ENCODE measurements at places on chromosomes 16 and 17.
A peak's percentile ranks its signal among the peaks of the same experiment; 100 is the strongest.

GRCh38 chr17:27481327-27481726 lies 25.1 kb downstream of the KSR1 start:
- no peak for DNase-seq

- peak; percentile 82 for DNase-seq
These were observed 48.5 kb downstream of the ZNF18 start for GRCh38 chr17:11948789-11949188.

DNA sequence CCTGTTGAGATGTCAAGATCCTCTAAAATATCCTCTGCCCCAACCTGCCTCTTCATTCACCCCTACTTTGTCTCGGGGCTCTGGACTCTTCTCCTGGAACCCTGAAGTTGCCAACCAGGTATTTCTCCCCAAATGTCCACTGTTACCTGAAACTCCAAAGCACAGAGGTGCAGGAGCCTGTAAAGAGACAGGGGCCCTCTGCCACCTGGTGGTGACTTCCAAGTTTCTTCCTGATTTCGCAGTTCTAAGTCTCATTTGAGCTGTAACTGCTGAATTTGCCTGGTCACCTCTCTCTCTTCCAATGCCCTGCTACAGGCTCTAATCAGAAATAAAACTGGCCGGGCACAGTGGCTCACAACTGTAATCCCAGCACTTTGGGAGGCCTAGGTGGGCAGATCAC lies 77.1 kb upstream of the RCVRN start:
- DNase-seq = no peak

DNA sequence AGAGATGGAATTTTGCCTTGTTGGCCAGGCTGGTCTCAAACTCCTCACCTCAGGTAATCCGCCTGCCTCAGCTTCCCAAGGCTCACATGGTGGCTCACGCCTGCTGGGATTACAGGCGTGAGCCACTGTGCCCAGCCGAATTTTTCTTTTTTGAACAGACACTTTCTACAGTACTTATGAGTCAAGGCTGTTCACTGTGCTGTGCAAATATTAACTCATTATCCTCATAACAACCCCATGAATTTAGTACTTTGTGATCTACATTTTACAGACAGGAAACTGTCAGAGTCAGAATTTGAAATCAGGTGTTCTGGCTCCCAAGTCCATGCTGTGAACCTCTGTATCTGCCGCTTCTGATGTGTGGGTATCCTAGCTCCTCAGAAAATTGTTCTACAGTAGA lies 25.7 kb upstream of the RASL10B start:
- no peak for DNase-seq

- DNase-seq = no peak
These were observed 68.6 kb upstream of the CBX4 start for GRCh38 chr17:79907850-79908249.

GRCh38 chr17:4735876-4736651 lies 3.6 kb upstream of the ZMYND15 start:
- no peak for DNase-seq

DNA sequence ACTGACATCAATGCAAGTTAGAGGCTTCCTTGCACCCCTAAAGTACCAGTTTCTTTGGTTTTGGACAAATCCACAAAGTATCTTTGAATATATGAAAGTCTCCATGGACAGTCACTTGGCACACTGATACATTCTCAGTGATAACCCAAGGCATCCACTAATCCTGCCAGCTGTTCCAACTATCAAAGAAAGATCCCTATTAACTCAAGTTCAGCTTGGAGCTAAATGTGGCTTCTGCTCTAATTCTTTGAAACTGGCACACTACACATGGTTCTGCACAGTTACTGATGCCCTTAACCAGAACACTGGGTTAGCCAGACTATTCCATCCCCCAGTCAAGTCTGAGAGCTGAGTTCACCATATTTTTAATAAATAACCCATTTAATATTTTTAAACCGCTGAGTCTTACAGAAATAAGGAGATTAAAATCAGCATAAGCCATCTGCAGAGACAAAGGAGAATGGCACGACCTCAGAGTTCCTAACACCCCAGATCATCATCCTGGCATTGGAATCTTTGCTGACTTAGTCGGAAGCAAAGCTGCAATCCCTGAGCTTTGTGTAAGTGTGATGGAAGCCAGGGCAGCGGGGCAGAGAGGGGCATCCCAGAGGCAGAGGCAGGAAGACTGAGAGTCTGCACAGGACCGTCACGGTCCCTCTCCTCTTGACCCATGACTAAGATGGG lies 6.3 kb downstream of the CACNG1 start:
- DNase-seq = no peak

GRCh38 chr16:80718480-80719220 lies 85.7 kb downstream of the CDYL2 start:
- no peak for DNase-seq

DNA sequence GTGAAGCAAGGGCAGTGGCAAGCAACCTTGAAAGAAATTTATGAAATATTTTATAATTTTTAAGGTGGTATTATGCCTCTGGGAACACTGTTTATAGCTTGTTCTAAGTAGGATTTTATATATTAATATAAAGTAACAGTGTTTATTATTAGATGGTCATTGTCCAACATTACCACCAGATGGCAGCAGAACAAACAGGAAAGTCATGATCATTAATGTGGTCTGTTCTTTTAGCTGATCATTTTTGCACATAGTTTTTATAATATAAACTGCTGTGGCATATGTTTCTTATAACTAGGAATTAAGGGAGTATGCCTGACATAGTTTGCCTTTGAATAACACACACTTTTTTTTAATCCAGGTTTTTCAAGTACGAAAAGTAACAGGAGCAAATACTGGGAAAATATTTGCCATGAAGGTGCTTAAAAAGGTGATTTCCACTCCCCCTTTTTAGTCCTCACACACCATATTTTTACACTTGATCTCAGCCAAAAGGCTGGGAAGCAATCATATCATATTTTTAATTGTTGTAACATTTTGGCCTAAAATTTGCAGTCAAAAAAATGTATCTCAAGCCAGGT lies 21.4 kb downstream of the RPS6KB1 start:
- DNase-seq = no peak

GRCh38 chr17:43118679-43119615 lies 6.2 kb downstream of the BRCA1 start:
- DNase-seq = no peak

- DNase-seq = no peak
These were observed 85.8 kb downstream of the MRC2 start for GRCh38 chr17:62713086-62713881.

DNA sequence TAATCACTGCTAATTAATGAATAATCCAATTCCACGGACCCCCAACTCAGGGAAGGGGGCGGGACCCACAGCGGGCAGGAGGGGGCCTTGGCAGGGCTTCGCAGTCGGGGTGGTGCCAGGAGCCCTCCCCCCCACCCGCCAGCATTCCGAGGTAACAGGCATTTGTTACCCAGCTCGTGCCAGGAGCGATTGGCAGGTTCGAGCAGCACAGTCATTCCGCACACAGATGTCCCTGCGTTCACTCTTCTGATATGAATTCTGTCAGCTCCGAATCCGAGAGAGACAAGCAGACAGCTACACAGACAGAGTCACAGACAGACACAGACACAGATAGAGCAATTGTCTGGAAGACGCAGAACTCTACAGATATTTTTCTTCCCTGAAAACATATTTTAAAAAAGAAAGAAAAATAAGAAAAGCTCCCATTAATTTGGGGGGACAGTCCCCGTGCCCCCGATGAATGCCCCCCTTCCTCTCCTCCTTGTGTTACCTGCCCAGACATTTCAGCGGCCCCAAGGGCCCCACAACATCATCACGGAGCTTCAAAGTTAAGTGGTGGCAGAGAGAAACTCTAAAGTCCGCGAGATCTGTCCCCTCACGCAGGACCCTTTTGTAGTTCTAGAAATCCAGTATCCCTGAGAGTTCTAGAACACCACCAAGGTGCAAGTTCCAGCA lies 10.2 kb downstream of the NEUROD2 start:
- DNase-seq = no peak

DNA sequence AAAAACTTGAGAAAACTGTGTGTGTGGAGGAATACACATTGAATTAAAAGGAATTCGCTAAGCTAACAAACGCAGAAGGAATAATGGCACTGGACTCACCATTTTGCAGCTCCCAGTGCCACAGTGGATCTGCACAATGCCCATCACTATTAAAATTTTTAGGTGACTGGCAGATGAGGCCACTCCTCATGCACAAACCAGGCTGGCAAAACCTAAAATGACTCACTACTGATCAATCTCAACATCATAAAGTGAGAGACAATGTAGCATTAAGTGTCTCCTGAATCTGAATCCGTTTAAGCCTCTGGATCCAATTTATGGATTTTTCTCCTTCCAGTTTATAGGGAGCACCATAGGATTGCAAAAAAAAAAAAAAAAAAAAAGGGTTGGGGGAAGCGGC lies 20.6 kb downstream of the MYH10 start:
- DNase-seq = no peak

- DNase-seq = no peak
These were observed 81.0 kb upstream of the MYOCD start for GRCh38 chr17:12584727-12585126.

GRCh38 chr16:50167556-50167955 lies 14.4 kb downstream of the TENT4B start:
- DNase-seq = no peak

DNA sequence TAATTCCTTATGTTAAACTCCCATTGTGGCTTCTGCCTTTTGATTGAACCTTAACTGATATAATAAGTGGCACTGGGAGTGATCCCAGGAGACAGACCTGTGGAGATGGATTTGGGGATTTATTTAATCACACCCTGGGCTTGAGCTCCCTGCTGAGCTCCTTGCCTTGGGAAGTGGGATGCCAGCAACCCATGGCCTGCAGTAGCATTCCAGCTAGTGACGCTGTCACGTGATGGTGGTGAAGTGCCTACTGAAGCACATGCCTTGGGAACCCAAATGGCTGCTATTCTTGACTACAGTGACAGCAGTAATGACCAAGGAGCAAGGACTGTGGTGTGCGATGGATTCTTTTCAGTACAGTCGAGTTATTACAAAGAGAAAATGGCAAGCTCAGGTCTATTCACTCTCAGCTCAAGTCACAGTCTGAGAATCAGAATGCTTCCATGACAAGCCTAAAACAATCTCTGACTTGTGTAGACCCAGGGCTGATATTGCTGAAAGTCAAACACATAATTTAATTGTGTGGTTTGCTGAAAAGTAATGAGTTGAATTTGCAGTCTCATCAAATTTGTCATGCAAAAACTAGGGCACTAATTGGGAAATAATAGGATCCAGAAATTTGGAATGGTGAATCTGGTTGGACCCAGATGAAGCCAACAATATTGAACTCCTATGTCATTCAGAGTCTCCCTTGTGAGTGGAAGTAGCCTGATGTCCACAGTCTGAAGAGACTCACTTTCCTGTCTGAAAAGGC lies 47.1 kb downstream of the BCL7C start:
- no peak for DNase-seq

GRCh38 chr17:66934040-66934439 lies 30.5 kb upstream of the CACNG4 start:
- DNase-seq = no peak

GRCh38 chr16:87436225-87437172 lies 44.4 kb downstream of the MAP1LC3B start:
- DNase-seq = peak; percentile 12

DNA sequence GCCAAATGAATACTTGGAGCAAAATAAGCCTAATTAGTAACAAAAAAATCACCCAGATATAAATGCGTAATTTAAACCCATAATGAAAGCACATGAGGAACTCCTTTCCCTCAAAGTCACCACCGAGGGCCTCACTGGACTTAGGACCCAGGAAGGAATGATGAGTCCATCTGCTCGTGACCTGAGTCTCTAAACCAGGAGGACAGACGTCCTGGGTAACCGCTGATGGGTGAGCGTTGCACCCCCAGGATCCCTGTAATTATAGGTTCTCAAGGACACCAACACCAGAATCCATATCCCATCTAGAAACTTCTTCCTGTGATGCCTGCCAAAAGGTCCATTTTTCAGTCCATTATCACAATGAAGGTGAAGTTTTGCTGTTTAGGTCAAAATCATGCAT lies 121.4 kb downstream of the ZNF778 start:
- DNase-seq = no peak

GRCh38 chr16:60882816-60883215 lies 1153.4 kb downstream of the CDH8 start:
- no peak for DNase-seq

- DNase-seq = no peak
These were observed 13.2 kb downstream of the ZFPM1 start for GRCh38 chr16:88466175-88466862.

GRCh38 chr16:14955546-14956231 lies 18.4 kb downstream of the NPIPA1 start:
- no peak for DNase-seq

DNA sequence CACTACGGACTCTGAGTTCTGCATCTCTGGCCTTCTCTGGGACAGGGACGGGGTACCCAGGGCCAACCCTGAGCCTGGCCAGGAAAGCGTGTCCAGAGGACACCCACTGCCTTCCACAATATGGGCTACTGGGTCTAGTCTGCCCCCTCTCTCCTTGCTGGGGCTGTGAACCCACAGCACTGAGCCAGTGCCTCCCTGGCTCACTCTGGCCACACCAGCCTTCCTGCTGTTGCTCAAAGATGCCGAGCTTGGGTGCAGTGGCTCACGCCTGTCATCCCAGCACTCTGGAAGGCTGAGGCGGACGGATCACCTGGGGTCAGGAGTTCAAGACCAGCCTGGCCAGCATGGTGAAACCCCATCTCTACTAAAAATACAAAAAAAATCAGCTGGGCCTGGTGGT lies 24.8 kb downstream of the PITPNM3 start:
- no peak for DNase-seq

DNA sequence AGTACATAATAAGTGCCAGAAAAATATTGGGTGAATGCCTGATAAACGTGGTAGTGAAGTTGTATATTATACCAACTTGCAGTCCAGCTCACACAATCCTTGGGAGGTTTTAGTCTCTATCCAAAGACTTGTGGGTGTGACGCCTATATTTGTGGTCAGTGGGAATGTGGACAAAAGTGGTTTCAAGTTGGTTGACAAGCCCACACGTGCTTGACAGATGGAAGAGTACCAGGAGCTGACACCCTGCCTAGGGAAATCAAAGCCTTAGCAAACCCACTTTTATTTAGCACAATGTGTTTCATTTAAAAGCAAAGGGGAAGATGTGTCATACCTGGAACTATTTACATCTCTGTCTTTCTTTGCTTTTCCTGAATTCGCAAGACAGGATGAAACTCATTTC lies 79.0 kb downstream of the CA10 start:
- DNase-seq = no peak

DNA sequence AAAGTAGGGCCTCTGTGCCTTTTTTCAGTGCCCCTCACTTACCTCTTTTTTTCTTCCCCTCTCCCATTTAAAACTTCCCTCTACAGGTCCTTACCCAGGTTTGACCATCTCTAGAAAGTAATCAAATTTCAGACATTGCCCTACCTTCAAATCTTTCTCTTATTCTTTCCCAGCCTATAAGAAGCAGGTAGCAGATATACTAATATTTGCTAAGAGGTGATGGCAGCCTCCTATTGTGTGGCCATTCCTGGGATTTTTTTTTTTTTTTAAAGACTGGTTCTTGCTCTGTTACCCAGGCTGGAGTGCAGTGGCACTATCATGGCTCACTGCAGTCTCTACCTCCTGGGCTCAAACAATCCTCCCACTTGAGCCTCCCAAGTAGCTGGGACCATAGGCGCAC lies 111.1 kb upstream of the HAS3 start:
- DNase-seq = no peak

- DNase-seq = no peak
These were observed 22.4 kb upstream of the RMI2 start for GRCh38 chr16:11322823-11323222.

GRCh38 chr16:87926246-87927194 lies 9.8 kb downstream of the CA5A start:
- DNase-seq = no peak

- DNase-seq = no peak
These were observed 210.0 kb downstream of the TMEM114 start for GRCh38 chr16:8380311-8380710.
